Dermis blood vessel endothelial cell (primary cell): ENCODE measurements at places on chromosomes 3 and 15. TPM values are rescaled to one million over a fixed set of nuclear protein-coding genes. Genes with fewer than 3 reads are reported as not detected.

Gene CNOT10
- 24.0 and 28.0 TPM in 2 replicates for total RNA-seq

Gene GCSAM
- not detected in 2 replicates for total RNA-seq

Gene MITF
- total RNA-seq = 1.5 and 5.7 TPM in 2 replicates

Gene SIDT1
- 0.09 TPM in 1 of 2 replicates, not detected in the other for total RNA-seq

Gene PIGZ
- 3.9 and 7.0 TPM in 2 replicates for total RNA-seq

Gene CEP97
- total RNA-seq = 11.1 and 12.8 TPM in 2 replicates

Gene PIERCE2
- total RNA-seq = 0.79 and 0.85 TPM in 2 replicates

Gene KLHL6
- total RNA-seq = 5.1 and 8.2 TPM in 2 replicates

Gene UPK1B
- 0.09 TPM in 1 of 2 replicates, not detected in the other for total RNA-seq

Gene LIPC
- 0.14 and 0.34 TPM in 2 replicates for total RNA-seq
